ENCODE measurements at places on chromosomes 3 and 15.
A peak's percentile ranks its signal among the peaks of the same experiment; 100 is the strongest.

DNA sequence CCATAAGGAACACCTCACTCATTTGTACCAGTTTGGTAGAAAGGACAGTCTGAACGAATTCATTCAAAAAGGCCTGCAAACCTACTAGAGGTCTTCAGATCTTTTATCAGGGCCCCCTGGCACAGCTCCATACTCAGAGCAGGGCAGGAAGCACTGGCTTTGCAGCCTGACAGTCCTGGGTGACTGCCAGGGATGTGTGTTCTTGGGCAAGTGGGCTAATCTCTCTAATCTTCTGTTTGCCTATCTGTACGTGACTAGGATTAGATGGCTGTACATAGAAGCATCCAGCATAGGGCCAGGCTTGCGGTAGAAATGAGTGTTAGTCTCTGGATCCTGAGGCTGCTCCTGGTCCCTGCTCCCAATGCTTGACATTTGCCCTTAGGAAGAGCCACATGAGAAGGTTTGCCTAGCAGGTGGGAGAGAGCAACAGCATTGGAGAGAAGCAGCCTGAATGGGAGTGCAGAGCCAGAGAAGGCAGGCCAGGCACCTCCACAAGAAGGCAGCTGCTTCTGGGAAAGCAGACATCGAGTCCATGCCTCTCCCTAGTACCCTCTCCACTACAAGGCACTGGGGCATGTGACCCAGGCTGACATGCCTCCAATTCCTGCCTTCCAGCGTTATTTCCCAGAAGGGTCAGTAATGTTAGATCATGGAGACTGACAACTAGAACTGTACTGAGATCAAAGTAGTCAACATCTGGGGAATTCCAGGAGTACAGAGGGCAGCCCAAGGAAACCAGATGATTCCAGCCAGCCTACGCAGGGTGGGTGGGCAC, 1.0 kb upstream of the CXCR6 start:
- no peak for DNase-seq

DNA sequence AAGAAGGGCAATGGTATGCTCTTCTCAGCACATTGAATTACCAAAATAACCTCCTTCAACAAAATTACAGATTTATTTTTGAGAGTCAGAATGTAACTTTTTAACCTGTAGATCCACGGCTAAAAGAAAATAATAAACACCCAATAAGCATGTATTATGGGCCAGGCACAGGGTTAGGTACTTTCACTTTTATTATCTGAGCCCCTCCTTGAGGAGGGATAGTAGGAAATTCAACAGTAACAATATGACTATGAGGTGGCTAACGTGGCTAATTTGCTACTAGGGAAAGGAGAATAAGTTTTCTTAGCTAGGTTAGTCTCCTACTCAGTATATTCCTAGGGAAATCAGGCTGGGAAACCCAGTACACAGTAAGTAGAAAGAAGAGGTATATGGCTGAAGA, 306.9 kb downstream of the GAP43 start:
- no peak for DNase-seq

DNA sequence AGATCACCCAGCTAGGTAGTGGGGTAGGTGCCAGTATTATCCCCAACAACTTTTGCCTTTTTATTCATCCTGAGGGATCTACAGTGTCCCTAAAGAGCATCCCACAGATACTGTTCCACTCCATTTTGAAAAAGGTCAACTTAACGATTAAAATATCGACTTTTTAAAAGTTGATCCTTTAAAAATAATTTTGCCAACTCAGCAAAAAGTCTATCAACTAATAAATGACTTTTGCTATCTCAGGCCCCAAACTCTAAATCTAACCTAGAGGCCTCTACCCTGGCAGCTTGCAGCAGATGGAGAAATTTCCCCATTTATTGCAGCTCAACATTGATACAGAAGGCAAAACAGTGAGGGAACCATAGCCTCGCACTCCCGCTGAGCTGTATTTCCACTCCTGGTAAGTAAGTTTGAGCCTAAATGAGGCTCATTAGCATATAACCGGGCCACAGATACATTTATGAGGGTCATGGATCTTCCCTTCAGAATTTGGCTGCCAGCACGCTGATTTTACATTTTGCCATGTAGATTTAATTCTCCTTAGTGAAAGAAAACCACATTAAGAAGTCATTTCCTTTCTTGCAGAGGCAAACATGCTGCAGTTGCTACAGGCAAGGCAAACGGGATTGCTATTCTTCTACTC, 704.1 kb upstream of the CFAP20DC start:
- no peak for DNase-seq

DNA sequence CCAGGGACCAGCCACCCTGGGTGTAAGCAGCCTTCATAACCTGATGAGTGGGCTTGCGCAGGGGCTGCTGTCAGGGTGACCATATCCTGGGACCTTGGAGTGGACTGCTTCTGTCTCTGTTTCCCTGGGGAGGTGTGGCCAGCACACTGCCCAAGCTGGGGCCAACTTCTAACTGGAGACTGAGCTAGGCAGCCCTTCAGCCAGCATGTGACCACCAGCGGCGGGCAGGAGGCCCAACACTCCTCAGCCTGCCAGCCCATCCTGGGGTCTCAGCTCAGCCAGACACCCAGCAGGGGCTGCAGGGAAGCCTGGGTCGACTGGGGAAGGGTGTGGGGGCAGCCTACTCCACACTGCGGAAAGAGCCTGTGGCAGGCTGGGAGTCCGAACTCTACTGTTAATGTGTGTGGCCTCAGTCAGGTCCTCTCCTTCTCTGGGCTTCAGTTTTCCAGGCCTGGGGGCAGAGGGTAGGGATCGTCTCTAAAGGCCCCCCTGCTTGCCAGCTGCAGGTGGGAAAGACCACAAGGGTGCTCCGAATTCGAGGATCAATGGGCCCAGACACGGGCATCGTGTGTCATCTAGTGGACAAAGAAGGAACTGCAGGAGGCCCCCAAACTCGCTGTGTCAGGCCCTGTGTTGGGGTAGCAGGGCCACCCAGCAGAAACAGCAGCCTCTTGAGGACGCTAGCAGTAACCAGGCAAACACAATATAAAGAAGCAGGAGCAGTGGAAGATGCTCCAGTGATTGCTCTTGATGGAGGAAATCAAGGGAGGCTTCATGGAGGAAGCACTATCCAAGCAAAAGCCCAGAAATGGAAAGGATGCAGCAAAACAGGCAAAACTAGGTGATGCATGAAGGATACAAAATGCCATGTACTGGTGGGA, 2.0 kb upstream of the SEMA3G start:
- peak; percentile 80 for DNase-seq

- DNase-seq = no peak
Observed at GRCh38 chr15:66006986-66007385, 137.7 kb downstream of the RAB11A start.

DNA sequence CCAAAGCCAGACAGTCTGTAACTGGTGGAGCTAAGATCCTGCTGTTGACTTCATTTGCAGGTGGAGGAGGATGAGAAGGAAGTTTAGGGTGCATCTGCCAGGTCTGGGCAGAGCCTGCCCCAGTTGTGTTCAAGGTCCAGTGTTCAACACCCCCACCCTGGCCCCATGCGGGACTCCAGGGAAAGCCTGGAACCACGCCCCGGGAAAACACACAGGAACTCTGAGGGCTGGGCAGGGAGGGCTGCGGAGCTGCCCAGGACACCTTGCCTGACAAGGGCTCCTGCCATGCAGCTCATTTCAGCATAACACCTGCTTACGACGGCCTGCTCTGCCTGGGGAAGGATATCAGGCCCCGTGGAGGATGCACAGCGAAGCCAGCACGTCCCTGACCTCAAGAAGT, 286.3 kb downstream of the XXYLT1 start:
- no peak for DNase-seq

DNA sequence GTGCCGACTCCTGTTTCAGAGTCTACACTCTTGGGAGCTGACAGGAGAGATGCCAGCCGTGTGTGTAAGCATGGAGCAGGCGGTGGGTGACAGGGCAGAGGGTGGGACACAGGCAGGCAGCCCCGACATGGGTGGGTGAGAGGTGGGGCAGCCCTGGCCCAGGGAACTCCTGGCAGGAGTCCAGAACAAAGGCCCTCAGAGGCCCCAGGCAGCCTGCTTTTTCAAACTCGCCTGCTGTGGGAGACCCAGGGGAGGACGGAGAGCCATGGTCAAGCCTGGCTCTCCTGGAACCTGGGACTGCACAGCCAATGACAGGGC, 29.3 kb upstream of the SLC41A3 start:
- DNase-seq = no peak

GRCh38 chr3:154970797-154971196, 109.3 kb upstream of the MME start:
- DNase-seq = no peak

GRCh38 chr15:46386356-46386755, 751.5 kb downstream of the SQOR start:
- DNase-seq = no peak

DNA sequence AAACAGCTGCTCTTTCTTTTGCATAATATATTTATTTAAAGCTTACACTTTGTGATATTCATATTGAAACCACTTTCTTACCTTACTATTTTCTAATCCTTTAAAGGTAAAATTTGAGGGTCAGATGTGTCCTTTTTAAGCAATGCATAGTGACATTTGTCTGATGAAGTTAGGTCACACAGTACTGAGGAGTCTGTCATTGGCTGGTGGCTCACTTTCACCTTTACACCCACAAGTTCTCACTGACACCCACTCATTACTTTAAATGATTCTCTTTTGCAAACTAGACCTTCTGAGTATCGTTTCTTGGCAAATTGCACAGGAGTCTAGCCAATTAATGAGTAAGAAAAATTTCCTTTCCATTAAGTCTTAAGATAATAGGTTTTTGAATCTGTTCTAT, 758.3 kb upstream of the ARPP21 start:
- DNase-seq = no peak
